ENCODE measurements at places on chromosomes 1 and 21. TPM values are rescaled to one million over a fixed set of nuclear protein-coding genes. Genes with fewer than 3 reads are reported as not detected.

DNA sequence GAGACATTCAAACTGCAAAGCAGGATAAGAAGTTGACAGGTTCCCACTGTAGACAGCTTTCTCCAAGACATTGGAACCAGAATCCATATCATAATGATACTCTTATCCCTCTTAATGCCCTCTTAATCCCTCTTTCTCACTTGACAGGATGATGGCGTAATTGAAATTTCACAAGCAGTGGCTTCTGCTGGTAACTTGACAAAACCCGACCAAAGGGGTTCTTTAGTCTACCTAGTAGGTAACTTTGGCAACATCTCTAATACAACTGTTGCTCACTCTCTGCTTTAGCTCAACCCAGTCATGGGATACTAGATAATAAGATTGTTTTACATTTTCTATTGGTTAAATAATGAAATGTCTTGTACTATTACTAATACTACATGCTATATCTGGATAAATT is 34.7 kb downstream of the S100A10 start:
- no peak for DNase-seq

GRCh38 chr1:29575826-29576225 is 339.5 kb downstream of the PTPRU start:
- no peak for DNase-seq

The THEM4 gene
- 24.0 TPM for total RNA-seq

- no peak for DNase-seq
Measured at GRCh38 chr21:37453350-37453749, 86.8 kb downstream of the DYRK1A start.

DNA sequence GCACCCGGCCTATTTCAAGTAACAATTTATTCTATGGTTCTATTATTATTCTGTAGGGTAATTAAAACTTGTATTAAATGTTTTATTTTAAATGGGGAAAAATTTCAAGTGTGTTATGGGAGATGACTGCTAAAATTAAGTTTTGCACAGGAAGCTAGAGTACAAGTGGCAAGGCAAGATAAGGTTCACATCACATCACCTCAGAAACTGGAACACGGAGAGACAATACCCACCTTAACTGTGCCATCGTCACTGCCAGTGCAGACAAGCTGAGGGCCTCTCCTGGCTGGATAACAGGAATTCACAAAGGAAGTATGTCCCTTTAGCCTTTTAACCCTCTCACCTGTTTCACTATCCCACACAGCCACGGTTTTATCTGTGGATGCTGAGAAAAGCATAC is 7.6 kb downstream of the SNRNP40 start:
- no peak for DNase-seq

GRCh38 chr1:7755448-7755847 is 15.6 kb upstream of the VAMP3 start:
- DNase-seq, result no peak

The CFAP126 gene
- not detected for total RNA-seq

- no peak for DNase-seq
Measured at GRCh38 chr1:115332813-115333608, 5.0 kb downstream of the NGF start.

- DNase-seq, result no peak
Measured at GRCh38 chr1:26378879-26379251, 6.3 kb upstream of the ZNF683 start.

The LRRC39 gene
- total RNA-seq, result 1.3 TPM

DNA sequence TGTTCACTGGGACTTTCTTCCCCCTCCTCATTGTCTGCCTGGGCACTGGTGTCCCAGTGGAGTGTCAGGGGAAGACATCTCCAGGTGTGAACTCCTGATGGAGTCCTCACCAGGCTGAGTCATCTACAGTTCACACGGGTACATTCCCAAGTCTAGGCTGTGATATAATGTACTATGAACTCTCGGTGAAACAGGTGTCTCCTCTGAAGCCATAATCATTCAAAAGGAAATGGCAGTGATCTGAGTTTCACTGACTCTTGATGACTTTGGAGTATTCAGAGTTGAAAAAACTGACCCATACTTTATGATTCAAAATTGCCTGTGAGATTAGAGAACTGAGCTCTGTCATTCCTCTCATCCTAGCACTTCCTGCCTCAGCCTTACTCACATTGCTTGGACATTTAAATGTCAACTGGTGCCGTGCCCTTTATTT is 9.1 kb downstream of the LAMC2 start:
- DNase-seq, result no peak

GRCh38 chr1:41446851-41447610 is 37.5 kb downstream of the EDN2 start:
- no peak for DNase-seq

The OR2L5 gene
- total RNA-seq, result not detected
